Lung (tissue), 17 donors: ENCODE measurements at places on chromosomes 7 and 10. TPM values are rescaled to one million over a fixed set of nuclear protein-coding genes. Genes with fewer than 3 reads are reported as not detected.

DNA sequence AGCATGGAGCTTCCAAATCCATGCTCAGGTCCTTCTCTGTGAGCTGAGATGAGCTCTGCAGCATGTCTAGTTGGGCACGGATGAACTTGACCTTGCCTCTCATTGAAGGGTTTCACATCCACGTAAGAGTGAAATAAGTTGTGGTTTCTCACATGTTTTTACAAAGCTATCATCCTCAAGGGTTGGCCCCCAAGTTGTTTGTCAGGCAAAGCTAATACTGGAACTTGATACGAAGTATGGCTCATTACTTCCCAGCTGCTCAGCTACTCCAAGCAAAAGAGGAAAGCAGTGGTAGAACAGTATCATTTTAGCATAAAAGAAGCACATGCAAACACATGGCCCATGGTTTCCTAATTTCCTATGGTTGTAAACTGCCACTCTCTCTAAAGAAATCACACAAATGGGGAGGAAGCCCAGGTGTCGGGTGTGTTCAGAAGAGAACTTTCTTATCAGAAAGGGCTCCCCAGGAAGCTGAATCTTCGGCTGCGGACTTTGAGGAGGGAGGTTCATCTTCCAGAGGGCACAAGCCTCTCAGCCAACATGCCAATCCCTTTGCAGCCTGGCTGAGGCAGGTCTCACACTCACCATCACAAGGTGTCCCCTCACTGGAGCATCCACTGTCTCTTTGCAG lies 45.3 kb downstream of the PDLIM1 start:
- no peak for DNase-seq

DNA sequence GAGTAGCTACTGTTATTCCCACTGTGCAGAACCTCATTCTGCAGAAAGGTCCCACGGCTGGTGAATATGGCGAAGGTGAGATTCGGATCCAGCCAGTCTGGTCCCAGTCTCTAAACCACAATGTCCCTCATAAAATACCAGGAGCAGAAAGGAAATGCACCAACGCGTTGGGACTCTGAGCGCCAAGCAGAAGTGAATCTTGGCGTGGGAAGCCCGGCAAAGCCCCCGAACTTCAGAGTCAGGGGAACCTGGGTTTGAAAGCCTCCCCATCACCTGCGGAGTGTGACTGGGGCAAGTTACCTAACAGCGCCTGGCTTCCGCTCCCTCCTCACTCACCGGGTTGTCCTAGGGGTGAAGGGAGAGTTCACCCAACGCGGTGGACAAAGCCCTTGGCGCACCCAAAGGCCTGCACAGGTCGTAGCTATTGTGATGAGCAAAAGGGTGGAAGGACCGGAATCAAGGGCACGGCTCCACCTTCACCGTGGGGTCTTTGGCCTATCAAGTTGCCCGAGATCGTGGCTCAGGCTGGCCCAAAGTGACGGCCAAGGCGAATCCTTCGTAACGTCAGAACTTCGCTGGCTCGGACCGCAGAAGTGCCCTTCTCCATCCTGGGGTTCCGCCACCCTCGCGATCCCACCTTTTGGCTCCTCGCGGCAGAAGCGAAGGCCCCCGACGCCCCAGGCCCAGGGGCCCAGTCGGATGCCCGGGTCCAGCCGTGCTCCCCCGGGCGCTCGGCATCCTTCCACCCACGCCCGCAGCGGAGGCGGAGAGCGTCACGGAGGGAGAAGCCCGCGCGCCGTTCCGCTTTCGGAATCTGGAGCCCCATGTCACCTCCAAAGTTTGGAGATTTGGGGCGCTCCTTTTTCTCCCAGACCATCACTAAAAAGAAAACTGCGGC lies 811 bp downstream of the RGS10 start:
- no peak for DNase-seq

DNA sequence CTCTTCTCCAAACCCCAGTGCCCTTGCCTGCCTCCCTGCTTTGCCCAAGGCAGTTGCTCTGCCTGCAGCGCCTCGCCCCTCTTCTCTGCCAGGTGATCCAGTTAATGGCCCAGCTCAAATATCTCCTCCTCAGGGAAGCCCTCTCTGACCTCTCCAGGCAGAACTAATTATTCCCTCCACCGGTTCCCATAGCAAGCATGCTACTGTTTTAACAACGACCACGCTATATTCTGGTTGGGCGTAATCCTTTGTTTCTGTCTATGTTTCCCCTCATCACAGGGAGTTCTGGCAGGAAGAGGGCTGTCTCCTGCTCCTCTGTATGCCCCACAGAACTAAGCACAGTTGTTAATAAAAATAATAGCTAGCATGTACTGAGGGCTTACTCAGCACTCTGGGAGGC lies 36.8 kb upstream of the R3HCC1L start:
- DNase-seq: no peak

GRCh38 chr10:110684800-110685446 lies 40.8 kb downstream of the RBM20 start:
- peak; percentile 20 for DNase-seq

Gene CPA4
- 1.7 TPM for total RNA-seq
